ENCODE measurements at places on chromosomes 12 and 14.

DNA sequence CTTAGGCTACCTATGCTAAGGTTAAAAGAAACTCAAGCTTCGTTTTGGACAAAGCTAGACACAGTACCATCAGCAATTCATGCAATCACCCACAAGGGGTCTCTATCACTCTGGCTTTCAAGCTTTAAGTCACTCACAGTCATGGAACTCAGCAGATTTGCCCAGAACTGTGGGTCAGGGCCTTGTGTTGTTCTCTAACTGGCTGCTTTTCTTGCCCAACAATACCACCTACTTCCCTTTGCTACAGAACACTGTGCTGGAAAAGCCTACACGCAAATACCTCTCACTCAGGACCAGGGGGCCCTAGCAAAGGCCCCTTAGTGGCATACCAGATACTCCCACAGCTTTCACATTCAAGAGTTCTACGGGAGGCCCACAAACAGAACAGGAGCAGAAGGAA, 9.1 kb downstream of the NEMP1 start:
- peak; percentile 93 for DNase-seq
- peaks cover 26% of the 10 kb centered on the region for H3K4me1 ChIP-seq
- H3K4me3 ChIP-seq = peak overlapping the region; percentile 29
- no peak overlapping the region for H3K27ac ChIP-seq
- peaks cover 4% of the 10 kb centered on the region for H3K36me3 ChIP-seq

DNA sequence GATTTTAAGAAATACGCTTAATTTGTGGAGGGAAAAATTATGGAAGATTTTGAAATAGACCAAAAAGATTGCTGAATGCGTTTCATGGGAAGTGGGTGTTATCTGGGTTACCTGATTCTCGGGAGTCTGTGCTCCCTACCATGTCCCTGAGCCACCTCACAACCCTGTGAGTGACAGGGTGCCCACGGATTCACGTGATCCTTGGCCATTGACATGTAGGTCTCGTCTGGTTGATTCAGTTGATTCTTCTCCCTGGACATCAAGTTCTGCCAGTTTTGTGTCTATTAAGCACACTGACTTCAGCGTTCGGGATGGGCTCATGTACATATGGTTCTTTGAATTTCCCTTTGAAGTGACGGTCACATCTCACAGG, 101.4 kb downstream of the ADGRD1 start:
- no peak overlapping the region for H3K27ac ChIP-seq
- no peaks in the 10 kb centered on the region for H3K36me3 ChIP-seq
- no peak overlapping the region for H3K4me3 ChIP-seq
- no peak for DNase-seq

DNA sequence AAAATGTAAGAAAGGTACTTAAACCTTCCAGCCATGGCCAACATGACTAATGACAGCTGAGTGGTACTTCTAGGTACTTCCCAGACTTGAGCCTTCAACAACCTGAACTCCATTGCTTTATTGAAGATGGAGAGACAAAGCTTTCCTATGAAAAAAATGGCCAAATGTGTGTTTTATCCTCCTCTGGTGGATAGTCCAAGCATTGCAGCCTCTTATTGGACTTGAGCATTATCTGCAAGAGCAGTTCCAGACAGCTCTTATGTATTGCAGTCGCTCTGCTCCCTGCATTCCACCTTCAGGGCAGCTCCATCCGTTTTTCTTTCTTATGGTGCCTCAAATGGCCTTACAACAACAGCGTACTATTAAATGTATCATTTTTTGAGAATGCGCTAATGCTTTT, 588.2 kb downstream of the NRXN3 start:
- no peak overlapping the region for H3K4me3 ChIP-seq
- H3K27ac ChIP-seq = no peak overlapping the region
- DNase-seq = no peak
- H3K27me3 ChIP-seq = no peaks in the 10 kb centered on the region

- DNase-seq = no peak
- H3K27ac ChIP-seq = no peak overlapping the region
- no peaks in the 10 kb centered on the region for H3K36me3 ChIP-seq
- H3K4me3 ChIP-seq = no peak overlapping the region
Observed at GRCh38 chr12:77131977-77132490, 66.7 kb upstream of the E2F7 start.

GRCh38 chr14:97618917-97619690, 821.9 kb downstream of the VRK1 start:
- no peaks in the 10 kb centered on the region for H3K27me3 ChIP-seq
- no peak for DNase-seq
- H3K4me3 ChIP-seq = no peak overlapping the region
- no peaks in the 10 kb centered on the region for H3K4me1 ChIP-seq

DNA sequence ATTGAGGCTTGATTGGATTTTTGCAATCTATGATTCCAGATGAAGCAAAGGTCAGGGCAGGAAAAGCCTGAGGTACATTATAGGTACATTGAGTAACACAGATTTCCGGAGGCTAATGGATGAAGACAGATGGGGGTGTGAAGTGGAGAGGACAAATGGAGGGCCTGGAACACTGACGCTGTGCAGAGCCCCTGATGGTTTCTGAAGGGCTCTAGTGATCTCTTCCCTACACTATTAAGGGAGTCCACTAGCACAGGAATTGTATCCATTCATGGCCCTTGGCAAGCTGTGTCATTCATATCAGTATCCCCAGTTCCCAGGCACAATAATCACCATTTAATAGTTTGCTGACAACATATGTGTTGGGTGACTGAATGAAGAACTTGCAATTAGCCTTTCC, 284.8 kb downstream of the ITPR2 start:
- H3K36me3 ChIP-seq = peaks cover 38% of the 10 kb centered on the region
- H3K27ac ChIP-seq = no peak overlapping the region
- no peaks in the 10 kb centered on the region for H3K4me1 ChIP-seq
- DNase-seq = no peak
- no peak overlapping the region for H3K4me3 ChIP-seq
- no peaks in the 10 kb centered on the region for H3K27me3 ChIP-seq

GRCh38 chr12:128079446-128079845, 187.5 kb upstream of the TMEM132C start:
- H3K27ac ChIP-seq = no peak overlapping the region
- H3K27me3 ChIP-seq = no peaks in the 10 kb centered on the region
- no peak overlapping the region for H3K4me3 ChIP-seq
- H3K36me3 ChIP-seq = no peaks in the 10 kb centered on the region

DNA sequence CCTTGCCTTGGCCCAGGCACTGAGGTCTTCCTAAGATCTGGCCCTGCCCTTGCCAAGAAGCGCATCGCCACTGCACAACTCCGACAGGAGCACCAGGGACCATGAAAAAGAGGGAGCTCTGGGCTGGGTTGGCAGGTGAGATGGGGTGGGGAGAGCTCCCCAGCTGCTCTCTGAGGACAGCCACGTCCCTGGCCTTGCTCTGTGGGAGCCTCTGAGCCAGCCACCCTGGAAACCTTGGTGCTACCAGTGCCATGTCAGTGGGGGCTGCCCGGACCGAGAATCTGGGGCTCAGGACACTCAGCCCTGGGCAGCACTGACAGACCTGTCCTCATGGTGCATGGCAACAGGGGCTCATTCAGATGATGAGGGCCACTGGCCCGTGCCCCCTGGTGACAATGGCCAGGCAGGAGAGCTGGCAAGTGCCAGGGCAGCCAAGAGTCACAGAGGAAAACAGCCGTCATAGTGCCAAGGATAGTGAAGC, 134.8 kb downstream of the ZFP36L1 start:
- no peak for DNase-seq
- no peaks in the 10 kb centered on the region for H3K27me3 ChIP-seq
- no peak overlapping the region for H3K4me3 ChIP-seq
- peaks cover 20% of the 10 kb centered on the region for H3K4me1 ChIP-seq
- no peaks in the 10 kb centered on the region for H3K36me3 ChIP-seq

GRCh38 chr12:46518169-46518568, 145.6 kb upstream of the SLC38A2 start:
- no peak overlapping the region for H3K4me3 ChIP-seq
- no peak overlapping the region for H3K27ac ChIP-seq
- no peaks in the 10 kb centered on the region for H3K4me1 ChIP-seq

- H3K4me3 ChIP-seq = peak overlapping the region; percentile 90
- no peaks in the 10 kb centered on the region for H3K27me3 ChIP-seq
- H3K4me1 ChIP-seq = peaks cover 32% of the 10 kb centered on the region
- peak overlapping the region; percentile 99 for H3K27ac ChIP-seq
- H3K36me3 ChIP-seq = peaks cover 20% of the 10 kb centered on the region
Observed at GRCh38 chr12:55729819-55730818, 1.3 kb upstream of the CD63 start.

GRCh38 chr14:70084226-70084625, 104.5 kb downstream of the SLC8A3 start:
- no peak overlapping the region for H3K4me3 ChIP-seq
- no peaks in the 10 kb centered on the region for H3K4me1 ChIP-seq
- no peaks in the 10 kb centered on the region for H3K27me3 ChIP-seq
- no peak overlapping the region for H3K27ac ChIP-seq
- no peaks in the 10 kb centered on the region for H3K36me3 ChIP-seq

GRCh38 chr12:49251357-49251756, 13.5 kb upstream of the TUBA1C start:
- no peak overlapping the region for H3K27ac ChIP-seq
- DNase-seq = no peak
- H3K36me3 ChIP-seq = no peaks in the 10 kb centered on the region
- no peak overlapping the region for H3K4me3 ChIP-seq
- no peaks in the 10 kb centered on the region for H3K27me3 ChIP-seq

GRCh38 chr12:19822476-19822875, 383.2 kb downstream of the AEBP2 start:
- H3K27ac ChIP-seq = no peak overlapping the region
- no peak overlapping the region for H3K4me3 ChIP-seq
- H3K27me3 ChIP-seq = no peaks in the 10 kb centered on the region
- H3K36me3 ChIP-seq = no peaks in the 10 kb centered on the region
- DNase-seq = no peak

DNA sequence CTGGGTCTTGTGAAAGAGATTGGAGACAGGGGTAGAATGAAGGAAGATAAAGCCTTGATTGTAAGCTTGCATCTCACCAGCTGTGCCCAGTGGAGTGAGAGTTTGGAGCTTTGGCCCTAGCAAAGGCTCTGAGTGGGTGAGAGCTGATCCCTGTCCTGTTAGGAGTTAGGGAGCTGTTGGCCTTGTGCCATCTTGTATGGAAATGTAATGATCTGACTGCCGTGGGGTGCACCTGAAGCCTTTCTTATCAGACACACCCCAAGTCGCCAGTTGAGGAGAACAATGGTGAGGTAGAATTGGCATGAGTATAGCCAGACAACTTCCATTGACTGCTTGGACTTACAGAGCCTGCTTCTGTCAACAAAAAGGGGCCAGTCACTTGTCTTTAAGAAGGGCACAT, 130.1 kb downstream of the PRKCH start:
- H3K4me1 ChIP-seq = no peaks in the 10 kb centered on the region
- DNase-seq = no peak
- H3K27me3 ChIP-seq = no peaks in the 10 kb centered on the region
- peaks cover 9% of the 10 kb centered on the region for H3K36me3 ChIP-seq

DNA sequence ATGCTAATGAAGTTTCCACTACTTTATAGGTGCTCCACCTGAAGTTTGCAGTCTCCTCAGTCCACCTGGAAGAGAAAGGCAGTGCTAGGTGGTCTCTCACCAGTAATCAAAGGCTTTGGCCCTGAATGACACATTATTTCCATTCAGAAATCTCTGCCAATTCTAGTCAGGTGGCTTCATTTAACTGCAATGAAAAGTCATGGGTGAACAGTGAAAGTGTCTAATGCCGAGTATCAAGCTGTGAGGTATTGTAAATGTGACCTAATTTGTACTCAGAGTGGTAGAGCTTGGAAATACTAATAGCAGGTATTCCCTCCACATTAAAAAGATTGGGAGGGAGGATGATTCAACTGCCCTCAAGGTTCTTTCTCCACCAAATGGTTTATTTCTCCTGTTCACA, 220.9 kb upstream of the LRFN5 start:
- no peak overlapping the region for H3K4me3 ChIP-seq
- no peaks in the 10 kb centered on the region for H3K27me3 ChIP-seq
- H3K27ac ChIP-seq = no peak overlapping the region
- H3K36me3 ChIP-seq = no peaks in the 10 kb centered on the region

DNA sequence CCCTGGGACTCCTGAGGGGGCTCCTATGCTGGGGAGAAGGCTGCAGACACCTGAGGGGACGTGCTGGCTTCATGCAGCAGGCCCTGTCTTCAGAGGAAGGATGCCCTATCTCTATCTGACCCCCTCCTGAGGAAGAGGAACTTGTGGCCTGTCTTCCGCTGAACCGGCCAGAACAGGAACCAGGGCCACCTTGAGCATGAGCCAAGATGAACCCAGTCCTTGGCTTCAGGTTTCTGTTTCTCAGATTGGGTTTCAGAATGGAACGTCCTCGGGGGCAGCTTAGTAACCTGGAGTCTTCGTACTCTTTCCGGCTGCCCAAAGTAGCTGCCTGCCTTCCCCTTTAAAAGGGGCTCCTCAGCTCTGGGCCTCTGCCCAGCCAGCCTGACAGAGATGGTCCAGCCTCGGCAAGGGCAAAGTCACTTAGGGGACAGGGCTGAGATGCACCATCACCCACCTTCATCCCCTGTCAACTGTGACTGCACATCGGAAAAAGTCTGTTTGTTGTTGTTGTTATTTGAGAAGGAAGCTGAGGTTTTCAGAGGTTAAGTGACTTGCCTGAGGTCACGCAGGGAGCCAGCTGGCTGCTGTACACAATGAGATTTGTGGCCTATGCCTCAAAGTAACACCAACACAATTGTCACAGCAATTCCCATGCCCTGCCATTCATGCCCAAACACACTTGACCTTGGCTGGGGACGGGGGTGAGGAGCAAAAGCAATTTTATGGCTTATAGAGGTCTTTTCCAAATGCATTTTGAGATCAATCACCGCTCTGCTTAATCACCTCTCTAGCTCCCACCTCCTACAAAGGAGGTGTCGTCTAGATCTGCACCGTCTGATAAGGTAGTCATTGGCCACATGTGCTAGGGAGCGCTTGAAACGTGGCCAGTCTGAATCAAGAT, 13.4 kb downstream of the ASB2 start:
- no peaks in the 10 kb centered on the region for H3K36me3 ChIP-seq
- no peak overlapping the region for H3K4me3 ChIP-seq
- H3K27ac ChIP-seq = peak overlapping the region; percentile 71
- peak; percentile 88 for DNase-seq

- no peak overlapping the region for H3K27ac ChIP-seq
- H3K4me3 ChIP-seq = no peak overlapping the region
- no peaks in the 10 kb centered on the region for H3K36me3 ChIP-seq
- no peak for DNase-seq
- no peaks in the 10 kb centered on the region for H3K27me3 ChIP-seq
- H3K4me1 ChIP-seq = peaks cover 20% of the 10 kb centered on the region
Observed at GRCh38 chr12:69028941-69029729, 96.2 kb upstream of the CPM start.

DNA sequence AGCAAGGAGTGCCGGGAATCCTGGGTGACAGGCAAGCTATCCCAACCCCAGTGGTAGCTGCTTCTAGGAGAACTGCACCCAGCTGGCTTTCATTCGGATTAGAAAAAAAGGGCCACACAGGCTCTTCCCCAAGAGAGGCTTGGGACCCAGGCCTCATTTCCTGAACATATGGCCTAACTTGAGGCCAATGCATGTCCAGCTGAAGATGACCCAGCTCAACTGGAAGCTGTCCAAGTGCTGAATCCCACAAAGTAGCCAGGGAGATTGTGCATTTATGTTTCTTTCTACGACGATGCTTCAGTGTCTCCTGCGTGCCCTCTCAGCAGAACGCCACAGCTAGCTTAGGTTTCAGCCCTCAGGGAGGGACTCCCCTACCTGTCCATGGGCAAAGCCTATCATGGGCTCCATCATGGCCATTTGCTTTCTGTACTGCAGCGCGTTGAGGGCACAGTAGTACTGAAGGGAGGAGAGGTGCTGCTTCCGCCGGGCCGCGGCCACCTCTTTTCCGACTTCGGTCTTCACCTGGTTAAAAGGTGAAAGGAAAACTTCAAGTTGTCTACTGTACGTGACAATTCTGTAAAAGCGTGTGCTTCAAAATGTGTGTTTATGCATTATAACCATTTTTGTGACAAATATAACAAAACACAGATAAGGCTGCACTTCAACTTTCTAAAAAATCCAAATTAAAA, 29.1 kb downstream of the APPL2 start:
- no peaks in the 10 kb centered on the region for H3K4me1 ChIP-seq
- H3K4me3 ChIP-seq = no peak overlapping the region
- H3K36me3 ChIP-seq = peaks cover 93% of the 10 kb centered on the region
- no peaks in the 10 kb centered on the region for H3K27me3 ChIP-seq
